ENCODE measurements at places on chromosomes 16 and 17.

GRCh38 chr16:254461-254860 lies 19.8 kb downstream of the FAM234A start:
- no peak for DNase-seq

GRCh38 chr17:80981062-80981902 lies 10.4 kb upstream of the CHMP6 start:
- no peak for DNase-seq

DNA sequence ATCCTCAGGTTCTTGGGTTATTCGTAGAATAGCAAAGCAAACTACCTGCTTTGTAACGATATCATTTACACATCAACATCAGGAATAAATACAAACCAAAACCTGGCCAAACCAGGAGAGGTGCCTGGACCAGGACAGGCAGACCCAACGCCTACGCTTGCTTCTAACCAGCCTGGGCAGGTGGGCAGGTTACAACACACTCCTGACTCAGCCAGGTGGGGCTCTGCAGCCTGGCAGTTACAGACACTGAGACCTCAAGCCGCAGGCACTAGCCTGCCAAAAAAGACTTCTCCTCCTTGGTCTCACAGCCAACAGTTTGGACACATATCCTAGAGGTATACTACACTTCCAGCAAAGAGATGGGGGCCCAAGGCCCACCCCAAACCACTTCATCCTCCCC lies 14.0 kb downstream of the ANKRD11 start:
- DNase-seq = no peak

GRCh38 chr17:57522042-57523005 lies 222.8 kb downstream of the CCDC182 start:
- DNase-seq = no peak

DNA sequence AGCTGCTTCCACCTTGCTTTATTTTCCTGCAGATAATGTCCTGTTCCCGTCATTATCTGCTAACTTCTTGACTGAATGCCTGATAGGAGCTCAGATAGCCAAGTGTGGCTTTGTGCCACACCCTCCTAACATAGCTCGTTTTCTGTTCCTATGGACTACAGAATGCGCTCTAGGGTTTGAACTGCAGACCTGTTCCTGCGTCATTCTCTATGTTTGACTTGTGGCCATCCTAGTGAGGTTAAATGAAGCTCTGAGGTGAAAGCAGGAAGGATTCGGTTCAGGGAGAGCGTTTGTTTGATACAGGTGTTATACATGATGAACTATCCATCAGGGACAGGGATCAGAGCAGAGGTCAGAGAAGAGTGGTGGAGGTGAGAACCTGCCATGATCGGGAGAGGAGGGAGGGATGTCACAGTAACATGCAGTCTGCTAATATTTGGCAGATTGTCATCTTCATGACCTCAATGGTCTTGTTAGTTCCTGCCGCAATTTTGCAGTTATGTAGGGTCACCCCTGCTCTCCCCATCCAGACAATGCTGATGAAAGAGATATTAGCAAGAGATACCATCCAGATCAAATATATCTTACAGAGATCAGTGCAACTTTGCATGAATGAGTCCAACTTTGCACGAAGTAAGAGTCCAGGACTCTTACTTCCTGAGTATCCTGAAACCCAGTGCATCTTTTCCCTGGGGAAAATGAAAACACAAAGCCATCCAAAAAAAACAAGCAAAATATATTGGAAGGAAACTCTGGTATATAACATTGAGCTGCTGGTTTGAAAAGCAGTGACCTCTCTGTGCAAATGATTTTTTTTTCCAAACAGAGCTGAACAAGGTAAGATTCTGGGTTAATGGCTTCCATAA lies 32.8 kb downstream of the MPHOSPH6 start:
- DNase-seq = no peak

DNA sequence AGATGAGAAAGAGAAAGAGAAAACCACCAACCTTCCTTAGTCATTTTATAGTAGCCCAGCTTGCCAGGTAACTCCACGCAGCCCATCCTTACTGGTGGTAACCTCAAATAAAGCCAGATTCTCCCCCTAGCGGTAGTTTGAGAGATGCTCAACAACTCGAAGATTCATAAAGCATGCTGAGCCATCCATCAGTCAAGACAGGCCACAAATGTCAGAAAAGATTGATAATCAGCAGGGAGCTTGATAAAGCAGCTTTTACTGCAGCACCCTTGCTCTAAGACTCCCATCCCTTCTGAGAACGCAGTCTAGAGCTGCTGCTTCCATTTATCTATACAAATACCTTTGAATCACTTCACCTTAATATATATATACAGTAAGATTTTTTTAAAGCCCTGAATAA lies 451.5 kb upstream of the HSBP1 start:
- DNase-seq = no peak

Measured in activated T-helper 1 cell treated with anti-CD3 and anti-CD28 coated beads, Interleukin-2, amount 50 U/mL, for 16 hours (primary cell).